ENCODE measurements at places on chromosomes 7 and 10. TPM values are rescaled to one million over a fixed set of nuclear protein-coding genes. Genes with fewer than 3 reads are reported as not detected.

The FIS1 gene
- polyA plus RNA-seq: 238 TPM

The PUS7 gene
- polyA plus RNA-seq: 4.3 TPM

GRCh38 chr10:88212069-88212468 lies 348.6 kb downstream of the PTEN start:
- no peak for DNase-seq

GRCh38 chr10:93028883-93029282 lies 31.7 kb upstream of the CYP26C1 start:
- no peak for DNase-seq

GRCh38 chr10:125263551-125263950 lies 103.2 kb upstream of the CTBP2 start:
- DNase-seq: no peak

- DNase-seq: no peak
Observed at GRCh38 chr10:132383751-132384196, 13.2 kb upstream of the PWWP2B start.

The PAOX gene
- polyA plus RNA-seq: 27.6 TPM

- no peak for DNase-seq
Observed at GRCh38 chr7:79495544-79496272, 42.2 kb upstream of the MAGI2 start.

- peak; percentile 82 for DNase-seq
Observed at GRCh38 chr7:80722616-80723195, 84.3 kb downstream of the CD36 start.

The PNLIPRP1 gene
- polyA plus RNA-seq: not detected

GRCh38 chr7:55534262-55534915 lies 37.9 kb downstream of the VOPP1 start:
- no peak for DNase-seq

DNA sequence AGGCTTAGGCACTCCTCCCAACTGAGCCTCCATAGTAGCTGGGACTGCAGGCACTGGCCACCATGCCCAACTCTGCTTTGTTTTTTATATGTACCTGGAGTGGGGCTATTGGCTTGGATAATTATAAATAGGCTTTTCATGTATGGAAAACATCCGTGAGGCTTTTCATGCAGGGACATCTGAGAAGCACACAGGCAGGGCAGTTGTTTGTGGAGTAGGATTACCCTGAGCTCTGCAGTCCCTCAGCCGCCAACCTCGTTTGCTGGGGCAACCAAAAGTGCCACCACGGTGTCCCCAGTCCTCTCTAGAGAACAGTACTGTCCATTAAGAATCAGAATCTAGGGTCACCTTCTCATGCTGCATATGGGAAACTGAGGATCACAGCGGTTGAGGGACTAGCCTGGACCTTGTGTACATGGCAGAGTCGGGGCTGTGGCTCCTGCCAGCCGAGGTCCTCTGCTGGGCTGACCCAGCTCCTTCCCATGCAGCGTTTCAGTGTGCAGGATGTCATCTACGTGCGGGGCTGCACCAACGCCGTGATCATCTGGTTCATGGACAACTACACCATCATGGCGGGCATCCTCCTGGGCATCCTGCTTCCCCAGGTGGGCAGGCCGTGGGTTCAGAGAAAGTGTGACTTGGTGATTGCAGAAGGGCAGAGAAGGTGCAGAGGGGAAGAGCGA lies 54.5 kb downstream of the TSPAN15 start:
- peak; percentile 2 for DNase-seq

GRCh38 chr10:14579405-14579804 lies 195.3 kb downstream of the FAM107B start:
- no peak for DNase-seq

GRCh38 chr10:21813946-21814345 lies 189.6 kb downstream of the DNAJC1 start:
- no peak for DNase-seq

The PRRT4 gene
- polyA plus RNA-seq: 4.1 TPM

The FAS gene
- 7.3 TPM for polyA plus RNA-seq
